ENCODE measurements at places on chromosomes 6 and 20.
A peak's percentile ranks its signal among the peaks of the same experiment; 100 is the strongest.

- DNase-seq = no peak
Observed at GRCh38 chr20:32924781-32925180, 66.1 kb downstream of the EFCAB8 start.

DNA sequence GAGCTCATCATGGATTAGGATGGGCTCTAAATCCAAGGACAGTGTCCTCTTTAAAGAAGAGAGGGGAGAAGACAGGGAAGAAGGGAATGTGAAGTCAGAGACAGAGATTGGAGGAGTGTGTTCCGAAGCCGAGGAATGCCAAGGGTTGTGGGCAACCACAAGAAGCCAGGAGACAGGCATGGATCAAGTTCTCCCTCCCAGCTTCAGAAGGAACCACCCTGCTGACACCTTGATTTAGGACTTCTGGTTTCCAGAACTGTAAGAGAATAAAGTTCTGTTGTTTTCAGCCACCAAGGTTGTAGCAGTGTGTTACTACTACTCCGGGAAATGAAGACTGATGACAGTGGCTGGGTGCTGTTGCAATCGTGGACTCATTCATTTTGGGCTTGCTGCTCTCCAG, 120.1 kb downstream of the RPS12 start:
- DNase-seq = no peak

GRCh38 chr6:31394381-31394780, 9.0 kb upstream of the MICA start:
- DNase-seq = no peak

GRCh38 chr20:36653456-36653855, 7.5 kb upstream of the SLA2 start:
- DNase-seq = no peak

DNA sequence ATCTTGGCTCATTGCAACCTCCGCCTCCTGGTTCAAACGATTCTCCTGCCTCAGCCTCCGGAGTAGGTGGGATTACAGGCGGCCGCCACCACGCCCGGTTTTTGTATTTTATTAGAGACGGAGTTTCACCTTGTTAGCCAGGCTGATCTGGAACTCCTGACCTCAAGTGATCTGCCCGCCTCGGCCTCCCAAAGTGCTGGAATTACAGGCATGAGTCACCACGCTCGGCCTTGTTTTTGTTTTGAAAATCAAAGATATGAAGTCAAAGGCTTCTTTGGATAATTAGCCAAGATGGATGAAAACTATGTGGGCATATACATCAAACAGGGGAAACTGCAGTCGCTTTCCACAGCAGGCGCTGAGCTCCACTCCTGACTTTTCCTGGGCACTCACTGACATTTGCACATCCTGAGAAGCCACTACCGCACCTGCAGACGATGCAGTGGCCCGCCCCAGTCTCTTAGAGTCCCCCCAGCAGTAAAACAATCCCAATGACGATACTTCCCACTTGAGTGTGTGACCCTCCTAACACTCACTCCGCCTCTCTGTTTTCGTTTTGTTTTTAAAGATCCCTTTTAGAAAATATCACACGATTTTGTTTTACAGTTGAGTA, 44.1 kb downstream of the GJA1 start:
- no peak for DNase-seq

- no peak for DNase-seq
Observed at GRCh38 chr6:159101656-159102055, 56.9 kb upstream of the TAGAP start.

GRCh38 chr6:151494235-151494935, 568 bp downstream of the CCDC170 start:
- DNase-seq = peak; percentile 19

DNA sequence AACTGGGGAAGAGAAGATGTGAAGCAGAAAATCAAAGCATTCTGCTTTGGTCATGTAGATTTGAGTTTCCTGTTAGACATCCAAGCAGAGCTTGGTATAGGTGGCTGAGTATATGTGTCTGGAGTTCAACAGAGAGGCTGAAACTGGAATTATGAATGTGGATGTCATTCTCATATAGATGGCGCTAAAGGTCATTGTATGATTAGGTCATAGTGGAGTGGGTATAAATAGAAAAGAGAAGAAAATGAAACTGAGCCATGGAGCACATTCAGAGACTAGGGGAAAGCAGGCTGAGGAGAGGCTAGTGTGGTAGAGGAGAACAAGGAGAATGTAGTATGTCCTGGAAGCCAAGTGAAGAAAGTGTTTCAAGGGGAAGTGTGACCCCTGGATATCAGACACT, 295.6 kb upstream of the PLN start:
- DNase-seq = no peak

DNA sequence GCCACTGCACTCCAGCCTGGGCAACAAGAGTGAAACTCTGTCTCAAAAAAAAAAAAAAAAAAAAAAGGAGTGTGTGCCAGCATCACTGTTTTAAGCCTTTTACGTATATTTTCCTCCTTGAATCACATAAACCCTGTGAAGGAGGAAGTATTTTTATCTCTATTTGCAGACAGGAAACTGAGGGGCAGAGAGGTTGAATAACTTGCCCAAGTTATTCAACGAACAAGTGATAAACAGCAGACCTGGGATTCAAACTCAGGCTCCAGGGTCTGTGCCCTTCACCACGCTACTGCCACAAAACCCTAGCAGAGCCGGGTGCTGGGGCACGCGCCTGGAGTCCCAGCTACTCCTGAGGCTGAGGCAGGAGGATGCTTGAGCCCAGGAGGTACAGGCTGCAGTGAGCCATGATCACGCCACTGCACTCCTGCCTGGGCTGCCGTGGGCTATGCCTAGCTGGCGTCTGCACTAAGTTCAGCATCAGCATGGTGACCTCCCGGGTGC, 9.4 kb upstream of the AVP start:
- no peak for DNase-seq

DNA sequence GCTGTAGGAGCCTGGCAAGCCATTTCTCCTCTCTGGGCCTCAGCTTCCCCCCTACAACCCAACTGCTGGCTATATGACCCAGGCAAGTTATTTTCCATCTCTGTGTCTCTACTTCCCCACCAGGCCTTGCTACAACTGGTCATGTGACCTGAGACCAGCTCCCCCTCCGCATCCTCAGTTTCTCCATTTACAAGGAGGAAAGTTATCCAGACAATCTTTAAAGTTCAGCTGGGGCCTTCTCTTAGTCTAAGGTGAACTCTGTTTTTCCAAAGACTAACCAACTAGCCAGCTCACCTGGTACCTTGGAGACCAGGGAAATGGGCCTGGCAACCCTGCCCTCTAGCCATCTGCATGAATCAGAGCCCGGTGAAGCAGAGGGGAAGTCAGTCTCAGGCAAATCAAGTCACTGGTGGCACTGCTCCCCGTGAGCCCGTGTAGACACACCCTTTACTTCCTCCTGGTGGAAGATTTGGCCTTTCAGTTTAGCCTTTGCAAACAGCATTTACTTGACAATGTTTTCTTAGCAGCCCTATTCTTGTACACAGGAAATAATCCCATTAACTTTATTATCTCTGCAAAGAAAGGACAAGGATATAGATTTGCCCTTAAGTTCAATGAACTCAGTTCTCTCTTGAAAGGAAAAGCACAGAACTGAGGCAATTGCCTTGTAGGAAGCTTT, 157.7 kb downstream of the VEGFA start:
- no peak for DNase-seq

DNA sequence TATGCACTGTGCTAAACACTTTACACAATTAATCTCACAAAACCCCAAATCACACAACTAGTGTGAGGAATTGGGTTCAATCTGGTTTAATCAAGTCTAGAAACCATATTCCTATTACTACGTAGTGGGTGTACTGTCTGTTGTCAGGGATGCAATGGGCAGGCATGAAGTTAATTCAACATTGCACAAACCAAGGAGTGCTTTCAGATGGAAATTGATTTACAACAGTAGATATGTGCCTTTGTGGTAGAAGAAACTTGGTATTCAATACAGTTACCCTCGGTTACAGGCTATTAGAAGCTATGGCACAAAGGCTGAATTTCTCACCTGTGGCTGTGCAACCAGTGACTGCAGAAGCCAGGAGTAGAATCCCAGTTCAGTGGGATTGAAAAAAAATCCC, 157.8 kb downstream of the CLIC5 start:
- DNase-seq = no peak

GRCh38 chr6:40714143-40714542, 127.0 kb upstream of the LRFN2 start:
- no peak for DNase-seq

DNA sequence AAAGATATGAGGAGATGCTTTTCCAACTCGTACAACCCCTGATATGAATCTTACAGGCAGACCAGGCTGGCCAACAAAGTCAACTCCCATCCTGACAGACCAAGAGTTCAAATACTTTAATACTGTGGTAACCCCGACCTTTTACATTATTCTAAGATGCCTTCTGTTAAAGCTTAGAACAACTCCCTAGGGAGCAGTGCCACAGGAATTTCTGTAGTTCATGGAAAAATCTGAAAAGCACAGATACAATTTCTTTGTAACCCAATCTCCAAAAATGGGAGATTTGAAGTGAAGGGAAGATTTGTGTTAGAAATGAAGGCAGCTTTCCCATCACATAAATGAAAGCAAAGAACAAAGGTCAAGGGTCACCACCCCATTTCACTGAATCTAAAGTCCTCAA, 151.3 kb upstream of the BEND6 start:
- DNase-seq = no peak

- DNase-seq = no peak
Observed at GRCh38 chr20:24575811-24576210, 106.4 kb downstream of the SYNDIG1 start.

- DNase-seq = no peak
Observed at GRCh38 chr20:61934716-61935530, 130.8 kb downstream of the TAF4 start.

- no peak for DNase-seq
Observed at GRCh38 chr6:50147371-50147770, 97.6 kb upstream of the DEFB112 start.

DNA sequence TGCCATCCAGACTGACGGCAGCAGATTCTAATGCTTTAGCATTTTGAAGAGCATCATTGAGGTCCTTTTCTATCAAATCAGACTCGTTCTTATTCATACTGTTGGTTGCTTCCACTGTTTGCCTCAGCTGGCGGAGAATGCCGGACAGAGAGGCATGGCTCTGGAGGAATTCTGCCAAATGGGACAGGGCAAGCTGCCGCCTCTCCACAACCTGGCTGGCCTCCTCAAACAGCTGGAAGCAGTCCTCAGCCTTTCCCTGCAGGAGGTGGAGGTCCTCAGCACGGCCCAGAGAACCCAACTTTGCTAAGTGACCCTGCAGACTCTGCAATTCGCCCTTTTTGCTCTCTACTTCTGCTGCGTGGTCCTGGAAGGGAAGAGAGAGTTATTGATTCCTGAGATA, 220.5 kb downstream of the SYNE1 start:
- no peak for DNase-seq

- DNase-seq = peak; percentile 9
Observed at GRCh38 chr6:167115054-167115453, 7.8 kb upstream of the CCR6 start.

DNA sequence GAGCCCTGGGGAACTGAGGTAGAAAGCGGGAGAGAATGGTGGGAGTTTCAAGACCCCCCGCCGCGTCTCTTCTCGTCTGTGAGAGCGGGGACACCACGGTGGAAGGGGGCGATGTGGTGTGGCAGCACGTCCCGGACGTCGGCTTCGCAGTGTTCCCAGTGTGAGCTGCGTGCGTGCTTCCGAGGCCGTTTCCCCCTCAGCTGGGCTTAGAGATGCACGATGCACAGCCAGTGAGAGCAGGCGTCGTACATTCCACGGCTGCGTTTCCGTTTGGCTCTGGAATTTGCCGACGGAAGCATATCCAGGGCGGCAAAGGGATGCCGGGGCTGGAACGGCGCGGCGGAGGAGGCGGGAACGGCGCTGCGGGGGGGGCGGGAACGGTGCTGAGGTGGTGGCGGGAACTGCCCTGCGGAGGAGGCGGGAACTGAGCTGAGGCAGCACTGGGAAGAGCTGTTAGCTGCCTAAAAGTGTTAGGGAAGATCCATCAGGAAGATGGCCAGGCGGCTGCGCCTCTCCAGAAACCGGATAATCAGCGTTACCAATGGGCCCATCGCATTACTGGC, 37.7 kb downstream of the KIF25 start:
- DNase-seq = peak; percentile 72

- no peak for DNase-seq
Observed at GRCh38 chr20:4924446-4924845, 76.9 kb downstream of the SLC23A2 start.

DNA sequence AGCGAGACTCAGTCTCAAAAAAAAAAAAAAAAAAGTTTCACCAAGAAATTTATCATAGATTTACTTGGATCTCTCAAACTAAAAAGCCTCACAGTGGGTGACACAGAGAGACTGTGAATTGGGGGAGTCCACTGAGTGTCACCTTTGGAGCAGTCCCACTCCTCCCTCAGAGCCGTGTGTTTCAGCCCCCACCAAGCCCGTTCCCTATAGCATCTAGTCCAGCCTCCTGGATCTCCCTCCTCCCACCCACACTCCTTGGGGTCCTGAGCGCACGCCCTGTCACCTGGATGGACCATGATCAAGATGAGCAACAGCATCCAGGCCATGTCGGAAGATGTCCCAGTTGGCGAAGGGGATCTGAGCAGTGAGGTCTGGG, 422 bp downstream of the NCR3 start:
- no peak for DNase-seq

- DNase-seq = no peak
Observed at GRCh38 chr6:13089296-13089994, 238.9 kb downstream of the TBC1D7 start.

DNA sequence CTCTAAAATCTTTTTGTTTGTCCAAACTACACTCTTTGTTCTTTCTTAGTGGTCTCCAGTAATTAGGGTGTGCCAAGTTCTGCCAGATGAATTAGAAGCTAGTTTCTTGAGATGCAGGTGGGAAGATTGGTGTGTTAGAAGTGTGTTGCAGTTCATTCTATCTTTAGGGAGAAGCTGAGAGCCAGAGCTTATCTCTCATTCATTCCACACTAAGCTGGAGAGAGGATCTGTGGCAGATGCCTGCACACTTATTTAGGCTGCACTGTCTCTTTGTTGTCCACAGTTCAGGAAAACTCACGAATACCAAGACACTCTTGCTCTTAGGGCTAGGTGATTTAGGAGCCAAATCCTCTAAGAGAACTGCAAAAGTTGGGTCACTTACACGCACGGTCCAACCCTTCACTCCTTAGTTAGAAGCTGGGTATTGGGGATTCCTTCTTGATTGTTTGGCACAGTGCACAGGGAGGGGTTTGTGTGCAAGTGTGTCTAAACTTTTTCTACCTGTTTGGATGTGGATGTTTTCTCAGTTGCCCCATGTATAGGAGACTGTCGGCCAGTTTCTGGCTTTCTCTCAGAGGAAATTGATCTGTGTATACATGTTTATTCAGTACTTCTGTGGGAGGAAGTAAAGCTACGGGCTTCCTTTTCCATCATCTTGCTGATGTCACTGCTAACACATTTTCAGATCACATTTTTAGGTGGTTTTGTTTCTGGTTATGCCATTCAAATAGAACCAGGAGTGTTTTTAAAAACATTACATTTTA, 49.5 kb downstream of the SMAP1 start:
- DNase-seq = peak; percentile 4

GRCh38 chr6:38320843-38321242, 318.9 kb downstream of the BTBD9 start:
- DNase-seq = no peak

All from endothelial cell (in vitro differentiated cells).